Posterior cingulate gyrus (tissue), 11 donors: ENCODE measurements at places on chromosomes 4 and X.

DNA sequence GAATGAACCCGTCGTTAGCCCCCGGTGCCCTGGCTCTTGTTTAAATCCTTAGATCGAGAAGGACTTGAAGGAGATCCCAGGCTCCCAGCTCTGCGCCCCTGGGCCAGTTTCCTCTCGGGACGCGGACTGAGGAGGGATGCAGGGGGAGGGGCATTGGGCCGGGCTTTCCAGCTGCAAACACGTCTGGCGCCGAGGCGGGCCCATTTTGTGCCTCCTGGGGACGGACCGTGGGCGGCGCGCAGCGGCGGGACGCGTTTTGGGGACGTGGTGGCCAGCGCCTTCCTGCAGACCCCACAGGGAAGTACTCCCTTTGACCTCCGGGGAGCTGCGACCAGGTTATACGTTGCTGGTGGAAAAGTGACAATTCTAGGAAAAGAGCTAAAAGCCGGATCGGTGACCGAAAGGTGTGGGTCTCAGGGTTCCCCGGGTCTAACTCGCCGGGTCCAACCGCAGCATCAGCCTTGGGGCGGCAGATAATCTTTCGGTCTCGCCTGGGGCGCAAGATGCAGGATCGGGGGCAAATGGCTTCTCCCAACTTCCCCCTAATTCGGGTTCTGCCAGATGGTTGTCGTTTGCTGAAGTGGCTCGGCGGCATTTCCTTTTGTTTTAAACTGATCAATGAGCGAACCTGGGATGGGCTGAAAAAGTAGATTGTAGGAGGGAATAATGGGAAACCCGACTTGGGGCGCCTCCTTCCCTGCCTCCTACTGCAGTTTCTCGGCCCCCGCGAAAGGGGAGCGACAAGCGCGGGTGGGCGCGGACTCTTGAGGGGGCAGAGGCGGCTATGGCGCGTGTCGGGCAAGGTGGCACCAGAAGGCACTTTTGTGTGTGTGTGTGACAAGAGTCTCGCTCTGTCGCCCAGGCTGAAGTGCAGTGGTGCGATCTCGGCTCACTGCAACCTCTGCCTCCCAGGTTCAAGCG, 2.9 kb downstream of the PDGFRA start:
- DNase-seq, result no peak

DNA sequence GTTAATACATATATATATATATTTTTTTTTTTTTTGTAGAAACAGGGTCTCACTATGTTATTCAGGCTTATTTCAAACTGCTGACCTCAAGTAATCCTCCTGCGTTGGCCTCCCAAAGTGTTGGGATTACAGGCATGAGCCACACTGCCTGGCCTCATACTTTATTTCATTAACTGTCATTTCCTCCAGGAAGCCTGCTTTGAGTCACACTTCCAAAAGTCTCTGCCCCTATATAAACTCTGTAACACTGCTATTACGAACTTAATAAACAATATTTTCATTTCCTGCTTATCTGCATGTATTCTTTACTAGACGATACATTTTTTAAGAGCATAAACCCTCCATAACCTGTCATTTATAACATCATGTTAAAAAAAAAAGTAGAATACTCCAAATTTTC, 167.2 kb downstream of the WDFY3 start:
- no peak for DNase-seq

DNA sequence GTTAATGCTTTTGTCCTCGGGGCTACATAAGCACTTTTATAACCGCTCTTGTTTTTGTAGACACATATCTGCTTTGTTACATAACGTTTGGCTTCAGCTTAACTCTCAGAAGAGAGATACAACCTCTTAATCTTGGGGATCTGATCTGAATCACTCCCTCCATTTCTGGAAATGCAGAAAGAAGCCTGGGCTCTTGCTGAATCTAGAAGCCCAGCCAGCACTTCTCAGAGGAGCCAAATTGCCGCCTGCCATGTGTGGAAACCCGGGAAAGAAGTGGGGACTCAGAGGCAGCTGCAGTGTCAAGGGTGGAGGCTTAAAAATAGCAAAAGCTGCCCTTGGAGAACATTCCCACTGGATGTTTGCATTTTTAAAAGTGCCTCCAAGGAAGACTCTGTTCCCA, 69.3 kb upstream of the LDB2 start:
- no peak for DNase-seq

GRCh38 chr4:100075486-100076270, 114.6 kb downstream of the DDIT4L start:
- DNase-seq, result no peak

- no peak for DNase-seq
These were observed 285.0 kb upstream of the DIPK2B start for GRCh38 chrX:45485719-45486118.

GRCh38 chr4:82818664-82819662, 20.4 kb upstream of the SCD5 start:
- DNase-seq, result no peak

DNA sequence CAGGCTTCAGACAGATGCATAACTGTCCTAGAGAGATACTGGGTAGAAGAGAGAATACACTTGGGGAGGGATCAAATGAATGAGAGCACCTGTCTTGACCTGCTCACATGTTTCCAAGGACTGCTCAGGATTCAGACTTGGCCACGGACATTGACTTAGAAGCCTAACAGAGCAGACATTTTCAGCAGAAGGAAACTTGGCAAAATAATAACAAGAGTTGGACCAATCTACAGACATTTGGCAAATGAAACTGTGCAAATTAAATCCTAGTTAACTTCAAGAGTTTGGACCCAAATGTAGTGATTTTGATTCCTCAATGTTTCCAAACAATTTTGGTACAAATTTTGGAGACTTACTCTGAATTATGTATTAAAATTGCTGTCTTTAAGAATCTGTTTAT, 223.9 kb downstream of the CAMK2D start:
- no peak for DNase-seq

DNA sequence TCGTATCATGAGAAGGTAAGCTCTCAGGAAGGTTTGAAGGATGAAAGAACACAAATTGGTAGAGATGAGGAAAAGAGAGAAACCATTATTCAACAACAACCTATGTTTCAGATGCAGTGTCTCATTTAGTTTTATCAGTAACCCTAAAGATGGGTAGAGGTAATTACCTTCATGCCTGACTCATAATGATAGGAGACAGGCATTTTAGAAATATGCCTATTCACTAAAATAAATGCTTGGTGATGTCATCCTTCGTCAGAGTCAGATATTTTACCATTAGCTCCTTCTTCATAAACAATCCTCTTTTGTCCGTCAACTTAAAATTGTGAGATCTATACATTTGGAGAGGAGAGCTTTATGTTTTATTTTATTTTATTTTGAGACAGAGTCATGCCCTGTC, 21.5 kb upstream of the RNF150 start:
- DNase-seq, result no peak

DNA sequence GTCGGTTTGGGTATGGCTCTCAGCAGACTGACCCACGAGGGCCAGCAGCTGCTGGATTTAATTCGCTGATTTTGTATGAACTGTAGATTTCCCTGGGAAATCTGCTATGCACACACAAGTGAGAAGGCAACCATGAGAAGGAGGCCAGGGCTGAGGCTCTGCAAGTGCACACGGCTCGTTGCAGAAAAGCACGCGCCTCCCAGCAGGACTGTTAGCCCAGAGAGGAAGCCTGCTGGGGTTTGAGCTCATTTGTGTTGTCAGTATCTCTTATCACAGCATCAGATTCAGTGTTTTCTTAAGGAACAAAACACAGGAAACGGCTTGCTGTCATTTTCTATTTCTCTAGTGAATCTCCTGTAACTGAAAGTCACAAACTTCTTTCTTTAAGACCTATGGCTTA, 296.2 kb upstream of the FAT1 start:
- no peak for DNase-seq

- no peak for DNase-seq
These were observed 20.7 kb downstream of the HAND2 start for GRCh38 chr4:173509036-173510001.

DNA sequence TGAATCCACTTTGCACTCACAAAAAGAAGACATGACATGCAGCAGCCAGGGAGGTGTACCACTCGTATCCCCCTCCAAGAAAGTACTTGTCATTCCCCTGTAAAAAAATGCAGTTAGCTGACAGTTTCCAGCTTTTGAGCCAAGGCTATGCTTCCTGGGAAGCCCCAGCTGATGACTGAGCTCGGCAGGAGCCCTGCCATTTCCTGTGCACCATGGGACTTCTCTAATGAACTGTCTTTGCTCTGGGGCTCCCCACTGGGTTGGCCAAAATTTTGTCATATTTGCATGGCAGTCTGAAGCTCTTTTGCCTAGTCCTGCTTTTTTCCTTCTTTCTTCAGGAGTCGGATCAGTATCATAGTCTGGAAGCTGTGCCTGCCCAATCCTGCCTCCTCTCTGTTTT, 104.5 kb upstream of the MAOA start:
- DNase-seq, result no peak

DNA sequence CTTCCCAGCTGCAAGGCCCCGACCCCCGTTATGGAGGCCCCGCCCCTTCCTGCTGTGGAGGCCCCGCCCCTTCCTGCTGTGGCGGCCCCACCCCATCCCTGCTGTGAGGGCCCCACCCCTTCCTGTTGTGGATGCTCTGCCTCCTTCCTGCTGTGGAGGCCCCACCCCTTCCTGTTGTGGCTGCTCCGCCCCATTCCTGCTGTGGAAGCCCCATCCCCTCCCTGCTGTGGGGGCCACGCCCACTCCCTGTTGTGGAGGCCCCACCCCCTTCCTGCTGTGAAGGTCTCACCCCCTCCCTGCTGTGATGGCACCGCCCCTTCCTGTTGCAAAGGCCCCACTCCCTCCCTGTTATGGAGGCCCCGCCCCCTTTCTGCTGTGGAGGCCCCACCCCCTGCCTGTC, 104.9 kb upstream of the PSAPL1 start:
- no peak for DNase-seq

DNA sequence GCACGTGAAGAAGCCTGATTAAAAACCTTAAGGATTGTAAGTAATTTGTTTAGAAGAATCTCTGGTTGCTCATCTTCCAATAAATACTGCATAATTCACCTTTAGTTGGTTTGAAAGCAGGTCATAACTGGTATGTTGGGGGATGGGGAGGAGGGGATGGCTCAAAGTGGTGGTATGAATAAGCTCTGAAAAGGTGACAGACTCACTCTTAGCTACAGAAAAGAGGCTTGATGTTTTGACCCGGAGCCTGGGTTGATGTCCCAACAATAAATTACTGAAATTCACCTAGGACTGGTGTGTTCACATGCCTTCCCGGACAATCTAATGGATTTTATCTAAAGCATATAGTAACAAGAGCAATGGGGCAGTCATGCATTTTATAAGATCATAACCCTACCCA, 131.9 kb upstream of the TBC1D9 start:
- no peak for DNase-seq

DNA sequence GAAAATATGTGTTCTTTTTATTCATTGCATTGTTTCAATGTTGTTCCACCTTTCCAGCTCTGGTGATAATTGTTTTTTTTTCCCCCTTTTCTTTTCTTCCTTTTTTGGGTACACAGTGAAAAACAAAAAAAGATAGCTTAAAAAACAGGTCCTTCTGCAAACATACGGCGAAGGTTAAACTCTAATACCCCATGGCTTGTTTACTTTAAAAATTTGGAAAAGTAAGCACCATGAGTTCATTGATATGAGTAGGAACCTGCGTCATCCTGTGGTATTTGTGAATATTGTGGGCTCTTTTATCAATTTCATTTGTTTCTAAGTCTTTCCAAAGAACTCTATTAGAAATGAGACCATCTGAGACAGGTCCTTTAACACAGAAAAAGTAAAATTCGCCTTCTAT, 123.5 kb downstream of the CHRNA9 start:
- no peak for DNase-seq

GRCh38 chrX:10099411-10099810, 57.4 kb upstream of the CLCN4 start:
- no peak for DNase-seq

DNA sequence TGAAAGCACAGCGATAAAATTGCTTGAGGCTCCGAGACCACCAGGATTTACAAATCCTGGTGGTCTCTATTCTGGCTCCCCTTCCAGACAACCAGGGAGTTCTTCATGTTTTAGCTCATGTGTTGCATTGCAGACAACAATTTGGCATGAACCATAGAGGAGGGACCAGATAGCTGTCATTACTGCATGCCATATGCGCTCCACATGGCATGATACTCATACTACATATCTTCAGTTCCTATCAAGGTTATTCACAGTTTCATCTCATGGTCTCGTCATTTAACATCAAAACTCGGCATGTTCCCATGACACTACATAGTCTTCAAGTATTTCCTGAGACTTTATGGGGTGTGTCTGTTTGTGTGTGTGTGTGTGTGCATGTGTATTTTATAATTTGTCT, 220.3 kb downstream of the OR13H1 start:
- no peak for DNase-seq

GRCh38 chr4:60016971-60017370, 1183.2 kb upstream of the ADGRL3 start:
- DNase-seq, result no peak

DNA sequence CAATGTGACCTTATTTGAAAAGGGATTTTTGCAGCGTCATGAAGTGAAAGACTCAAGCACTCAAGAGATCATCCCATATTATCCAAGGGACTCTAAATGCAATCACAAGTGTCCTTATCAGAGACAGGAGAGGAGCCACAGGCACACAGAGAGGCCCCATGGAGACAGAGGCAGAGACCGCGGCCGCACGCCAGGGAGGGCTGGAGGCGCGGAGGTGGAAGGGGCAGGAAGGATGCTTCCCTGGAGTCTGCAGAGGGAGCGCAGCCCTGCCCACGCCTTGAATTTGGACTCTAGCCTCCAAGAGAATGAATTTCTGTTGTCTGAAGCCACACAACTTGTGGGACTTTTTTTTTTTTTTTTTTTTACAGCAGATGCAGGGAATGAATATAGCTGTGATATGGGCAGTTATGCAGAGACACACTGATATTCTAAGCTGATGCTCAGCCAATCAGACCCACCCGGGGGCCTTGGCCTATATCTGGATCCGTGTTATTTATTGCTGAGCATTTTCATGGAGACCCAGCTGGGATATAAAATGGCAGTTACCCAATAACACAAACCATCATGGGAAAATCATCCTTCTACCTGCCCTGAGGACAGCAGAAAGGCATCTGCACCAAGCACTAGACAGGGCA, 244.8 kb upstream of the PSAPL1 start:
- no peak for DNase-seq

DNA sequence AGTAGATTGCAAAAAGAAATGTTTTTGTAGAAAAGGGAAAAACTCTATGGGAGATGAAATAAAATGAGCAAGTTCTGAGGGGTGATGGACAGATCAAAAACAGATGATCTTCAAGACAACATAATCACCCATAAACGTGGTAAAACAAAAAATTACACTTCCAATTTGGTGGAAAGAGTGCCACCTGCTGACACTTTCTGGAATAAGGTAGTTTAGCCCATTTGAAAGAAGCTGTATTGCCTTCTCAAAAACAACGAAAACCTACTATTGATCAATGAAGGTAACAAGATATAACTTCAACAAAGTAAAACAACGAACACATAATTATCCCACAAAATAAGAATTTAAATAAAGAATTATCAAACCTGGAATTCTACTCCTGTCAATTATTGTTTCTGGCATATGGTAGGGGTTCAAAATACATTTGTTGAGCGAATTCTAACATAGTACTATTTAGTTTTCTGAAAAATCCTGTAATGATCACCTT, 2.5 kb downstream of the COQ2 start:
- no peak for DNase-seq
